ENCODE measurements at places on chromosomes 6 and 20.

DNA sequence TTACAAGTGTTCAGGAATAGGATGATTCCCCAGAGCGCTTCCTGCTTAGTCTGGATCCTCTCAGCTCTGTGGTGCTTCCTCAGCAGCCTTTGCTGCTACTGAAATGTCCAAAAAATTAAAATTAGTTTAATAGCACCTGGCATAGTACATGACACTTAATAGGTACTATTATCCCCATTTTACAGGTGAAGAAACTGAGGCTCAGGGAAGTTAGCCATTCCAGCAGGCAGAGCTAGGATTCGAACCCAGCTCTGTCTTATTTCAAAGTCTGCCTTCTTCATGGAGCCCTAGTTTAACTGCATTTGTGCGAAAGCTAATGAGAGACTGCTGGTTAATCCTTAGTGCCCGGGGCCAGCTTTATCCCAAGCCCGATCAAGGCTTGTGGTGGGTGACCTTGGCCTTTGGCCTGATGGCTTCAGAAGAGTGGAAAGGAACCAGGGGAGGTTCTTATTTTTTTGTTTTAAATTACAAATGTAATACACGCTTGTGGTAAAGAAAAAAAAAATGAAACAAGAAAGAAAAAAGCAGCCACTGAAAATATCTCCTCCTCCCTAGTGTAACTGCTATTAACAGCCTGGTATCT, 30.1 kb downstream of the TOX2 start:
- DNase-seq: no peak

DNA sequence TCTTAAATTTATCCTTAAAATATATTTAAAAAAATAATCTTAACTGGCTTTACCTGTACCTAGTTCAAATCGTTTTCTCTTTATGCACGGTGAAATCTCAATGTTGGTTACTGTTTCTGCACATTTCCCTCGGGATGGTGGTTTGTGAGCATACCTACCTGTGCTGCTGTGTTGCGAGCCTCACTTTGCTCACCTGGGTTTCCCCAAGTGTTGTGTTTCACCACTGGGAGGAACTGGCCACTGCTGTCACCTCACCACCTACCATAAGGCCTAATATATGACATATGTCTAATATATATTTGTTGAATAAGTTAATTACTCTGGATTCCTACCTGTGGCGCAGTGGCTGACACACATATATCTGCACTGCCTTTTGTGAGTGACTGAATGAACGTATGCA, 493.5 kb upstream of the FLRT3 start:
- DNase-seq: no peak

DNA sequence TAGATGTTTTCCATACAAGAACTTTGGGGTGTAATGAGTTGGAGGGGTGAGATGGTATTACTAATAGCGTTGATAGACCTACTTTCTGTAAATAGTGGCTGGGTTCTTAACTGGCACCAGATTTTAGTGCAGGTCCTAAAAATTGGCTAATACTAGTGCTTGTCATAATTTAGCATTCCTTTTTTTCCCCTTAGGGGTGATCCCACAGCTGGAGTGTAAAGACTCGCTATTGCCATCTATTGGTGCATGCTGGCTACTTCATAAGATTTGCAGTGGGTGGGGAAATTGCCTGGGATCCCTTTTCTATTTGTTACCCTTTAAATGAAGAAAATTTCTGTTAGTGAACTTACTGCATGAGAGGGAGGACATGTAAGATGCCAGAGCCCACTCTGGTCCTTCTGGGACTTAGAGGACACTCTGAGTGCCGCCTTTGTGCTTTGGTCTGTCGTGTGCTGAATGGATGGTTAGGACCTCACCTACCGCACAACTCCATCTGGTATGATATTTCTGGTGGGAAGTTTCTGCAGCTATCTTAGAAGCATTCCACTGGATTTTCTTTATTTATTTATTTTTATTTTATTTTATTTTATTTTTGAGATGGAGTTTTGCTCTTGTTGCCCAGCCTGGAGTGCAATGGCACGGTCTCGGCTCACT, 195.5 kb downstream of the JARID2 start:
- DNase-seq: peak; percentile 69

DNA sequence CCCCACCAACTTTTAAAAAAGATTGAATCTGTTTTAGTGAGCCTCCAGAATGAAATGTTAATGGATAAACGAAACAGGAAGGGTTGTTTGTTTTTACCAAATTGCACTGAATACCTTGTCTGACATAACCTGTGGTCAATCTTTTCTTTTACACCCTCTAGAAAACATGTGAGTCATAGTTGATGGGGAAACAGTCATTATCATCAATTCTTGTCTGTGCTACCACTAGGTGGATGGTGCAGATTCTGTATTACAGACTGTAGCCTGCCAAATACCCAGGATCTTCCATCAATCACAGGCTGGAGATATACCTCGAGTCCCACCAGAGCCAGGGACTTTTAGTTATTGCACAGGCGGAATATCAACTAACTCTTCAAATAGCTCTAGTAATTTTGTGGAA, 29.5 kb upstream of the PKIB start:
- no peak for DNase-seq

- DNase-seq: no peak
These were observed 223.4 kb upstream of the FOXA2 start for GRCh38 chr20:22807646-22808244.

DNA sequence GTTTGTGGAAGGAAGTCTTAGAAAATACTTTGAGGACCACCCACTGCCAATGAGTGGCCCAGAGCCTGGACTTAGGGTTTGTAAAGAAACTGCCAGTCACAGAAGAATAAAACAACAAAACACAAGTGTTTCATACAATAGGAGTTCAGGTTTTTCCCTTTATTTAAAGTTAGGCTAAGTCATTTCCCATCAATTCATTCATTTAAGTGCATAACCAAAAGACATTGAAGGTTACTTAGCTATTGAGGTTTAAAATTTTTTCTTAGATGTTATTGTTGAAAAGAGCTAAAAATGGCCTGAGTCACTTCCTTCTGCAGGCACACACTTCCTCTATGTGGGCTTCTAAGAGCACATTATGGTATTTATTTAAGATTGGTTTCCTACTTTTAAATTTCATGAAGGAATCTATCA, 54.2 kb downstream of the ARMC2 start:
- no peak for DNase-seq

GRCh38 chr6:16205377-16206144, 32.8 kb upstream of the GMPR start:
- DNase-seq: peak; percentile 100

GRCh38 chr20:22827916-22828315, 207.2 kb upstream of the SSTR4 start:
- no peak for DNase-seq

DNA sequence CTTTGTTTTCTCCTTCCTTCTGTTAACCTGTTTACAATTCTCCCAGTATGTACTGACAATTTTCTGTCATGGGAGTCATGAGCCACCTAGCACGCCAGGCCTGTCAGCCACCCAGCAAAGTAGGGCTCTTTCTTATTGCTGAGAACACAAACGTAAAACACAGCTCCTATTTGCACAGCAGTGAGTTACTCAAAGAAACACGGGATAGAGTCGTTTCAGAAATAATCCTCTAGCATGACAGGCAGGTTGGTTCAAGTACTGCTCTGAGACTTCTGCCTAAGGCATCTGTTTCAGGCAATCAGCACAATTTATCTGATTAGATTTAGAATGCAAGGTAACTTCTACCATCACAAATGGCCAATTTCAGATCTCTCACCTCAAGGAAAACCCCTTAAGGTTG, 88.8 kb downstream of the CD24 start:
- DNase-seq: no peak

DNA sequence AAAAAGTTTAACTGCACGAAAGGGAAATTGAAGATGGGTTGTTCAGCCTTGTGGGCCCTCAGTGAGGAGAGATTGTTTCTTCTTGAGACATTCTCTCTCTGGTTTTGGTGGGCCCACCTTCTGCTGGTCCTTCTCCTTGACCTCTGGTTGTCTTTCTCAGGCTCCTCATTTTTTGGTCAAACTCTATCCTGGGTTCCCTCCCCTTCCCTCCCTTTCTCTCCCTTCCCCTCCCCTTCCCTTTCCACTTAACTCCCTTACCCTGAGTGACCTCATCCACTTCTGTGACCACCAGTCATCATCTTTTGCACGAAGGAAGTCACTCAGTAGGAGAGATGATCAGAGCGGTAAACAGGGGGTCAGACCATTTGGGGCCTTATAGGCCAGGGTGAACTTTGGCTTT, 71.5 kb upstream of the RALY start:
- DNase-seq: no peak

- DNase-seq: no peak
These were observed 124.1 kb upstream of the ESR1 start for GRCh38 chr6:151683381-151683780.

DNA sequence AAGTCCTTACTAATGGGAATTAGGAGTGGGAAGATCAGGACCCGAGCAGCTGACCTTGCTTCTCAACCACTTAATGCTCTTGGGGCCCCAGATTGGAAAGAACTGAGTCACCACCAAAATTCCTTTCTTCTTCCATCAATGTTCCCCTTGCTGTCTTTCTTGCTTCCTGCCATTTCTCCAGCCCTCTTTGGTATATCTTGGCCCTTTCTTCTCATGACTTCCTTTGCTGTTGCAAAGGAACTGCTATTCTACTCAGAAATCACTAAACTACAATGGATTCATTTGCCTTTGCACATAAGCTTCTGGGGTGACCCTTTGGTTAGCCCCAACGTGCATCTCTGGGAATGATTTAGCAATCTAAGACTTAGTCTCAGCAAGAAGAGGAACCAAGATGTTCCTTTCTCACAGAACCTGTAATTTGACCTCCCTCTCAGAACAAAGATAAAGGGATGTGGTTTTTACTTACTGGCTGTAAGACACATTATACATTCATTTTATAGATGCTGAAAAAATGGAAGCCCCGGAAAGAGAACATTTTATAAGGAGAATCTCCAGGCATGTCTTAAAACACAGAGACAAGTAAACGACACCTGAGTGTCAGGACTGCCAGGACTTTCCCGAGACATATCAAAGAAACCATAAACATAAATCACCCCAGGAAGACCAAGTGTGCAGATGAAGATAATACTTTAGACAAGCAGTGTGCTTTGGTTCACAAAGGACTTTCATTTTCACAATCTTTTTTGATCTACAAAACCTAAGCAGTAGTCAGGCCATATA, 99.0 kb upstream of the TNFAIP3 start:
- no peak for DNase-seq

GRCh38 chr6:54074578-54075195, 36.6 kb upstream of the MLIP start:
- no peak for DNase-seq

DNA sequence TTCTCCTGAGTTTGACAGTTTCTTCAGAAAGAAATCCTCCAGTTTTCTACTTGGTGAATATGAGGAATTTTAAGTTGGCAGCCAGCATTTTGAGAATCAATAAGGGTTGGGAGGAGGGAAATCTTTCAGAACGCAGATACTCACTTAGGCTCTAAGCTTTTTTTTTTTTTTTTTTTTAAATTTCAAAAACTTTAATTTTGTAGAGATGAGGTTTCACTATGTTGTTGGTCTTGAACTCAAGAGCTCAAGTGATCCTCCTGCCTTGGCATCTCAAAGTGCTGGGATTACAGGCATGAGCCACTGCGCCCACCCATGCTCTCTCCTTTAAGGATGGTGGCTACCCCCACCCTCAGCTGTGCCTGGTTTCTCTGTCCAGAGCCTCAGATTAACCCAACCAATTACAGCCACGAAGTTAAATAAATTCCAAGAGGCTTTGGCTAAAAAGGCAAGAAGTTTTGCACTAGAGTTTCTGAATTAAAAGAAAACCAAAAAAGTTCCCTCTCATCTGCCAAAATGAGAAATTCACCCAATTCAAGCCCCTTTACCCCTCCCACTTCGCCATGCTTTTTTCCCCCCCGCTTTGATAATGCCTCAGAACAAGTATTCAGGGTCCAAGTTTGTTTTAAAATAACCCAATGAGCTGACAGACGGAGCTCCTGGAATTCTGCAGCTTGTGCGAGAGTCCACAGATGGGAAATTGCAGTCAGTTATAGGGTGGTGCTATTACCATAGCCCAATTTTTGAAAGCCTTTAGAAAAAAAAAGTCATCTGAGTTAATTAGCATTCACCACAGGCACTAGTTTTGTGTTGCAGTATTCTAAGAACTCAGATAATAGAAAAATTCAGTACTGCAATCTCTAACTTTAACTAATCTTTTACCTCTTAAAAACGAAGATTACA, 94.3 kb upstream of the BEND3 start:
- DNase-seq: no peak

- DNase-seq: no peak
These were observed 45.8 kb upstream of the SLCO4A1 start for GRCh38 chr20:62596486-62596885.

GRCh38 chr6:106731843-106732160, 102.4 kb downstream of the QRSL1 start:
- DNase-seq: no peak

- DNase-seq: no peak
These were observed 15.6 kb upstream of the GCNT2 start for GRCh38 chr6:10505529-10505928.

- DNase-seq: no peak
These were observed 4.7 kb upstream of the DOK5 start for GRCh38 chr20:54470697-54471096.

DNA sequence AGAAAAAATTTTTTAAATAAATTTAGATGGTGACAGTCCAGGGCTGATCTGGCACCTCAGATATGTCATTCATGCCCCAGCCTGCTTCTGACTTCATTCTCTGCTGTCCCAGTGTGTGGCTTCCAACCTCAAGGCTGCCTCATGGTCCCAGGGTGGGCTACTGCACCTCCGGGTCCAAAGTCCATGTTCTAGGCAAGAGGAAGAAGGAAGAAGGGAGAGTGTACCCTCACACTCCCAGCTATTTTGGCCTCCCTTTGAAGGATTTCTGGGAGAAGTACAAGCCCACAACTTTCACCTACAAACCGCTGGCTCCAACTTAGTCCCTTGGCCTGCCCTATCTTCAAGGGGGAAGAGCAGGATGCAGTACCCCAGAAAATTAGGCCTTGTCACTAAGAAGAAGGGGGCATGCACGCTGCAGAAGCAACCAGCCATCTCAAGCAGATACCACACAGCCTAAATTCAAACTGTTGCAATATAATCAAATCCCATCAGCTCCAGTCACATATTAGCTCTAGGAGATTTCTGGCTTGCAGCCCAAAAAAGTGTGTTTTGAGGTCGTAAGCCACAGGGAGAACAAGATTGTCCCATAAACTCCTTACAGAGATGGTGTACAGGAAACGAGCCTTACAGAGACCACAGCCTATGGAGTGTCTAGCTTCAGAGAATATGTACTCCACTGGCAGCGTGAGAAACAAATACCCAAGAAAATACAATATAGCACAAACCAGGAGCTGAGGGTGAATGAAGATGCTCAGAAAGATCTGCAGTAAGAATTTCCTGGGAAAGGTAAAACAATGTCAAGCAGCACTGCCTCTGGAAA, 906 bp upstream of the BTN3A2 start:
- DNase-seq: no peak

GRCh38 chr20:17023806-17024205, 203.0 kb upstream of the PCSK2 start:
- DNase-seq: no peak

- DNase-seq: no peak
These were observed 653.4 kb downstream of the MMUT start for GRCh38 chr6:48809700-48810099.

GRCh38 chr20:54506643-54507042, 31.2 kb downstream of the DOK5 start:
- DNase-seq: no peak

GRCh38 chr20:47411161-47411560, 54.7 kb upstream of the ZMYND8 start:
- no peak for DNase-seq

All from foreskin melanocyte (primary cell).